ENCODE measurements at places on chromosomes 1 and 21. TPM values are rescaled to one million over a fixed set of nuclear protein-coding genes. Genes with fewer than 3 reads are reported as not detected.

DNA sequence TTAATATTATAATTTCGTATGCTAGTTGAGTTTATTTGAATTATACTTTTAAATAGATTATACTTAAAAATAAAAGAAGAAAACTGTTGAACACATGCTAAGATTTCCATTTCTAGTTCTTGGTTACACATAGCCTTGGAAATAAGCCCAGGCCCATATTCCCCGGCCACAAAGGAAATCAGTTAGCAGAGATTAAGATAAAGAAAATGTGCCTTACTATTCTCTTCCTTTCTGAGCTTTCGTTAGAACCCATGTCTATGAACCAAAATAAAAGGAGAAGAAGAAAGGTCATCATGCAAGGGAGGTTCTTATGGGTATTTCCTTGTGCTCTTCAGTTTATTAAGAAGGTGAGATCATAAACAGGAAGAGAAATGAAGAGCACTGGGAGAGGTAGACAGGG is 32.3 kb upstream of the CRP start:
- DNase-seq = no peak

DNA sequence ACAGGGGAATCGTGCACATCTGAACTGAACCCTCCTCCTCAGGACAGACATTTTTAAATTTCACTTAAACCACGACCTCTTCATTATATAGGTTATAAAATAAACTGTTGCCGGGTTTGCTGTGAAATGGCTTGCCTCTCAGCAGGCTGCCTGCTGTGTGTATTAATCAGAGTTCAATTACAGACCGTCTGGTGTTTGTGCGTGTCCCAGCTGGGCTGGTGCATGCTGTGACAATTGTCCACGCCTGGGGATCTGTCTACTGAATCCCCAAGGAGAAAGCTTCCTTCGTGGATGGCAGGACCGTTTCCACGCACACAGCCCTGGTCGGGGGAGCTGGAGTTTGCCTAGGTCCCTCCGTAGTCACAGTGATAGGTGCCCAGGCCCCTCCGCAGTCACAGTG is 13.4 kb upstream of the AGPAT3 start:
- no peak for DNase-seq

The PRKCZ gene
- polyA plus RNA-seq = 3.5 TPM

DNA sequence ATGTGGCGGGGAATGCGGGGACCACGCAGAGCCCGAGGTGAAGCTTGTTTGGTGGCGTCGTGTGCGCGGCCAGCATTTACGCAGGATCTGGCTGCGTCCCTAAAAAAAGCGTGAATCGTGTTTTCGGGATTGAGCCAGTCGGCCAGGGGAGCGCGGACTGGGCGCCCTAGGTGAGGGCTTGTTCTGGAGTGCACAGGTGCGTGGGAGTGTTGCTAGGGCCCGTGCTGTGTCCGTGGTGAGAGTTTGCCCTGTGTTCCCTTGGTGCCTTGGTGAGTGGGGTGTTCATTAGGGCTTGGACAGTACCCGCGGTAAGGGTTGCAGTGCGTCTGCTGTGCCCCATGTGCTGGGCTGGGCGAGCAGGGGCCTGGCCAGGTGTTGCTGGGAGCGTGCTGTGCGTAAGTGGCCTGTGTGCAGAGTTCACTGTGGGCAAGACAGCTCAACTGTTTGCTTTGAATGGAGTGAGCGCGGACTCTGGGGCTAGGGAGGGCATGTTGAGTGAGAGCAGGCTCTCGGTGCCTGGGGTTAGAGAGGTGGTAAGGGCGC is 673 bp downstream of the CD46 start:
- DNase-seq = peak; percentile 13
